Muscle of arm (tissue), 14 donors: ENCODE measurements at places on chromosomes 2 and 18.

DNA sequence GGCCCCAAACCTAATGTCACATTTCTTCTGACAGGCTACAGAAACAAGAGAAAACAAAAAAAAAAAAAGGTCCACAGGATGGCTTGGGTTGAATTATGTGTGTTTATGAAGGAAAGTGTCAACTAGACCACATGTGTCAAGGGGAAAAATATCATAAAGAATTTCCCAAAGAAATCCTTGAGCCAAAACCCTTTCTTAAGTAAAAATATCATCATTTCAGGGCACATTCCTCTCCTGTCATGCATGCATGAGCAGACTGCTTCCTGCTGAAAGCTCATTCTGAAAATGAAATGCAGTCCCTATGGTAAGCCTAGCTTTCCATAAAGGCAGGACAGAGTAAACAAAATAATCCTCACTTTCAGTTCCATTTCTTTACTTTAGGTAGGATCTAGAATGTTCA is 85.7 kb upstream of the RBBP8 start:
- no peak for DNase-seq

GRCh38 chr2:193946806-193947205 is 1710.2 kb upstream of the SLC39A10 start:
- DNase-seq: no peak

- DNase-seq: peak; percentile 18
Measured at GRCh38 chr2:36530983-36531354, 67.0 kb downstream of the FEZ2 start.

- DNase-seq: no peak
Measured at GRCh38 chr18:48934723-48935432, 15.9 kb downstream of the SMAD7 start.

DNA sequence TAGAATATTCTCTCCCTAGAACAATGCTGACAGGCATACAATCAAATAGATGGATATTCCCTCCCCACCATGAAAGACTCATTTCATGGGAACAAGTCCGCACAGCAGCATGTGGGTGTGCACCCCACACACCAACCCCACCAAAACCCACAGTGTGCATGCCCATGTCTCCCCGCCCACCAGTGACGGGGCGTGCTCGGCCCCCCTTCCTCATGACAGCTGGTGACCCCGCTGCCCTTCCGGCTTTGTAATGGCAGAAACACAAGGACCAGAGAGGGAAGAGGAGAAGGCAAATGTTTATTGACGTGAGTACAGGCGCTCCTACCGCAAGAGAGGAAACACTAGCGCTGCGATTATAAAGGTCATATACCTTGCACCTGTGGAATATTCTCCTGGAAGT is 30.8 kb upstream of the ODC1 start:
- DNase-seq: no peak

DNA sequence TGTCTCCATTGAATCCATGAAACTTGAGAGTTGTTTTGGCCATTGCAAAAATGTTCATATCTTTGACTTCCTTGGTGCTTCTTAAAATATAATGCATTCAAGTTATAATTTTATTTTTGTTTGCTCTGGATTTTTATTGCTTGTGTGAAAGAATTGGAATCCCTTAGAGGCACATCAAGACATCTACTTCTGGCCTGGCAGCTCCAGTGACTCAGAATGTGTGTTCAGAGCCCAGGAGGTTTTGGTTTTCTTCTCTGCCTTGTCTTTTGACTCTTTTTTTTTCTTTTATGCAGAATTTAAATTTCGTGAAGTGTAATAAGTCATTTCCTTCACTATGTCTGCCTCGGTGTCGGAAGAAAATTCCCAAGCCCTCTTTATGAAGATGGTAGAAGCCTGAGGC is 180.2 kb downstream of the LTBP1 start:
- DNase-seq: no peak

- DNase-seq: no peak
Measured at GRCh38 chr2:182097571-182098164, 112.0 kb downstream of the PPP1R1C start.

DNA sequence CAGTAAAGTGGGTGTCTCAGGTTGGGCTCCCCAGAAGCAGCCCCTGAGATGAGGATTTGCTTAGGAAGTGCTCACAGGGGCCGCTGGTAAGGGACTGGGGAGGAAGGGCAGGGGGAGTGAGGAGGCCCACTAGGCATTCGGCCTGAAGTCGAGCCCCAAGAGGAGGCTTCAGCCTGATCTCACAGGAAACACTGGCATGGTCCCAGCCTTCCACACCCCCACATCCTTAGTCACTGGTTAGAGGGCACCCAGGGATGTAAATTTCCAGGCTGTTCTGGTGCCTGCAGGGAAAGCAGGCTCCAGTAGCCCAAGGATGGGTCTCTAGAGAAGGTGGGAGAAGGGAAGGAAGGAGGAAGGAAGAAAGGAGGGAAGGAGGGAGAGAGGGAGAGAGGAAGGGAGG is 22.4 kb upstream of the KCNK3 start:
- no peak for DNase-seq

DNA sequence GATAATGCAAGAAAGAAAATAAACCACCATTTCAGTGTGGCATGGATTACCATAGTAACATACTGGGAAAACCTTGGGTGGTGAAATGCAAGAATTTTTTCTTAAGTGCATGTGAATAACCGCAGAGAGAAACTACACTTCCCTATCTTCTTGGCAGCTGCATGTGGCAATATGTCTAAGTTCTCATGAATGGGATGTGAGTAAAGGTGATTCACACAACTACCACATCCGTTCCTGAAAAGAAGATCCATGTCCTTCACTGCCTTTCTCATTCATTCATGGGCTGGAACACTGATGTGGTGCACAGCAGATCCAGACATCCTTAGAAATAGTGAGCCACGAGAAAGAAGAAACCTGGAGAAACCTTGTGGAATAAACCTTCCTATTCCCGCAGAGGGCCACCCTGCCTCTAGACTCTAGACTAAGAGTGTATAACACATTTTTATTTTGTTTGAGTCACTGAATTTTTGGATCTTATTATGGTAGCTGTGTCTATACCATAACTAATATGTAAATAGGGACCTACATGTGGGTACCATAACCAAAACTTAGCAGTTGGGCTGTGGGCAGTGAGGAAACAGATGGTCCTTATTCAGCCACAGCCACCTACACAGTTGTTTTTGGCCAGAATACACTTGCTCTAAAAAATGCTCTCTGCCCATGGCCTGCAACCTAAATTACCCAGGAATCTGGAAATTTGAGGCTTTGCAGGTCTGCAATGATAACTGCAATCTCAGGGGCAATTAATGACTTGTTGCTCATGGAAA is 573.3 kb downstream of the LRP1B start:
- no peak for DNase-seq

- DNase-seq: no peak
Measured at GRCh38 chr2:228878138-228878537, 392.9 kb downstream of the PID1 start.

DNA sequence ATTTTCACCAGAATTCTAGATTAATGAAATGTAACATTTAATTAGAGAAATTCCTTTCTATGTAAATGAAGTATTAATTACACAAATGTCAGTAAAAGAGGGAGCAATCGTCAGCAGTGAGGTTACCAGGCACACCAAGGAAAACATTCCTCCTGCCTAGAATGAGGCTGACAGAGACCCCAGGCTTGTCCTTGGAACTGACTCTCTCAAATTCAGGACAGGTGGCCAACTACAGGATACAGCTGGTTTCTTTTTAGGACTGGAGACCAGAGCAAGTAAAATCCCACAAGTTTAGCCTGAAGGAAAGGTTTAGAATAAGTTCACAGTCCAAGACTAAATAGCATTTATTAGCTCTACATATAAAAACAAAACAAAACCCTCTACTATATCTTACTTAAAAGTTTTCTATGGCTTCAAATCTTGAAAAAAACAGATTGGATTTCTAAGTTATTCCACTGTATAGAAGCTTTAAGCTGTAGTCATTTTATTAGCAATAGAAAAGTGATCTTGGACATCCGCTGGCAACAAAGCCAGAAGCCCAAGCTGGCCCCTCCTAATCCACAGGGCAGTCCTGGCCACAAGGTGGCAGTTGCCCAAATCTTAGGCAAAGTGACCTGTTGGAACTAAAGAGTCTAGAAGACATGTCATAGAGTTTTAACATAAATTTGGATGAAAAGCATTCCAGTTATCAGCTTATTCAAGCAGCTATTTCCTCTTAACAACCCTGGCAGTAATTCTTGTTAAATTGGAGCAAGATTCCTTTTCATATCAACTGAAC is 81.0 kb downstream of the SP3 start:
- DNase-seq: no peak
